MG63 (cell line): ENCODE measurements at places on chromosomes 3 and 15. TPM values are rescaled to one million over a fixed set of nuclear protein-coding genes. Genes with fewer than 3 reads are reported as not detected.
A peak's percentile ranks its signal among the peaks of the same experiment; 100 is the strongest.

DNA sequence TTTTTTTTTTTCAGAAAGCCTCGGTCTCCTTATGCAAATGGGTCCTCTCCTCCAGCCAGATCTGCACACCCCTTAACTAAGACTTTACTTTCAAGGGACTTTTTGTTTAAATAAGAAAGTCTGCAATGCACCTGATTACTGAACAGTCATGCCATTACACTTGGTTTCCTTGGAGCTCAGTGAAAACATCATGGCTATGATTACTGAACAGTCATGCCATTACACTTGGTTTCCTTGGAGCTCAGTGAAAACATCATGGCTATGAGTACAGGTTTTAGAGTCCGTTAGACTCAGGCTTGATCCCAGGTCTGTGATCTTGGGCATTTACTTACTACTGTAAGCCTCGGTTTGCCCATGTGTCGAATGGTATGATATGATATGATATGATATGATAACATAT, 10.1 kb downstream of the ENTPD3 start:
- no peak for DNase-seq

DNA sequence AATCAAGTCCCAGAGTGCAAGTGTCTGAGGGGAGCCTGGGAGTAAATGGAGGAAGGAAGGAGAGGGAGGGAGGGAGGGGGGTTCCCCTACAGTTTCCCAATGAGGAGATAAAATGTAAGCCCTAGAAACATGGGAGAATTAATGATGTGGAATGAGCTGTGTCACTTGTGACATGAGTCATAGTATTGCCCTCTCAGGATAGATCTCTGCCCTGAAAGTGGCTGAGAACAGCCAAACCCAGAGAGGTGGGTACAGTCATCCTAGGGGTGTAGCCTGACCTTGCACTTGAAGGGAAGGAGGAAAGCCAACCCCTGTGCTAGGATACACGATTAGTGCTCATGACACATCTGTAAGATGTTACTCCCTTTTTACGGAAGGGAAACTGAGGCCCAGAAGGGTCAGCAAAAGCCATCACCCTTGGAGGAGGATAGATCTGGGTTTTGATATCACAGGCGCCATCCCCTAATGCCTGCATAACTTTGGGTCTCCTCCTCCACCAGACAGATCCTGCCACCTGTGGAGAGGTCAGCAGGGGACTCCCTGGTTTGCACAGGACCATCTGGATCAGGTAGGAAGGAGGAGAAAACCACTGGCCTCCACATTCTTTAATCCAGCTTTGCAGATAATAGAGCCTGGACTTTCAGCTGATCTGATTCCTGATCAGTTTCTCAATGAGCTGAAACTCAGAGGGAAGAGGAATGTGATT, 23.1 kb upstream of the USP3 start:
- peak; percentile 31 for DNase-seq

GRCh38 chr3:155972885-155973584, 102.6 kb downstream of the GMPS start:
- no peak for DNase-seq

DNA sequence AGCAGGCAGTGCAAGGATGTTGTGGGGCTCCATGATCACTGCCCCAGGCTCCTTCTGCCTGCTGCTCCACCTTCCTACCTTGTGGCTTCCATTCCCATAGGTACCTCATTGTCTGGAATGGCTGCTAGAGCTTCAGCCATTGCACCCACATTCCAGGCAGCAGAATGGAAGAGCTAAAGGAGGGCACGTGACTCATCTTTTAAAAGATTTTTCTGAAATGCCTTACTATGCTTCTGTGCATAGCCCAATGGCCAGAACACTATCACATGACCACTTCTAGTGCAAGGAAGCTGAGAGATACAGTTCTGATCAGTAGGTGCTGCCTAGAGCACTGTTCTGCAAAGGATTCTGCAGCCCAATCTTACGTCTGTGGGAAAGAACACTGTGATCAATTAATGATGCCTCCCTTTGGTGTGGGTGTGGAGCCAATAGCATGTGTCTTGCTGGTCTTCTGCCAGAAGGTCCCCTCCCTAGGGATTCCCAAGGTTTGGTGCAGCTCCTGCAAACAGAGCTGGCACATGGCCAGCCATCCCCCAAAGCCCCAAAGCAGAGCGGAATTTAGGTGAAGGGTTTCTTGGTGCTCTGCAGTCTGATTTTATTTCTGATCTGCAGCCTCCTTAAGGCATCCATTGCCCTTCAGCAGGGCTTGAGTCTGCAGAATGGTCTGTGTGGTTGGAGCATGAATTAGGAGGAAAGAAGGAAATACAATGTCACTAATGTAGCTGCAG, 34.4 kb downstream of the SPSB4 start:
- DNase-seq, result no peak

GRCh38 chr3:10187290-10187876, 22.7 kb downstream of the IRAK2 start:
- DNase-seq, result no peak

GRCh38 chr3:171458071-171458863, 1.9 kb downstream of the TNIK start:
- DNase-seq, result no peak

DNA sequence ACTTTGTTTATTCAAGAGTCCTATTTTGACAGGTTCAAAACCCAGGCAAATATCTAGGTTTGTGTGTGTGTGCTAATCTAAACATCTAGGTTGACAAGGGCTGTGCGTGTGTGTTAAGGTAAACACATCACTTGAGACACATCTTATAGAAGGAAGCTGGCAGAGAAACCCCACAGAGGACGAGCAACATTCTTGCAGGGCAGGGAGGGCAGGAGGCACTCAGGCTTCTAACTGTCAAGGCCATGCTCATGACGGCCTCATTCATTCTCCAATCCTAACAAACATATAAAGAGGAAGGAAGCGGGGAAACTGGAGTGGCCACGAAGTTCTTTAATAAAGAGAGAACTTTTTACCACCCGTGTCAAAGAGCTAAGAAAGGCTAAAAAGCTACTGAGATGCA, 43.4 kb downstream of the SLCO2A1 start:
- no peak for DNase-seq

DNA sequence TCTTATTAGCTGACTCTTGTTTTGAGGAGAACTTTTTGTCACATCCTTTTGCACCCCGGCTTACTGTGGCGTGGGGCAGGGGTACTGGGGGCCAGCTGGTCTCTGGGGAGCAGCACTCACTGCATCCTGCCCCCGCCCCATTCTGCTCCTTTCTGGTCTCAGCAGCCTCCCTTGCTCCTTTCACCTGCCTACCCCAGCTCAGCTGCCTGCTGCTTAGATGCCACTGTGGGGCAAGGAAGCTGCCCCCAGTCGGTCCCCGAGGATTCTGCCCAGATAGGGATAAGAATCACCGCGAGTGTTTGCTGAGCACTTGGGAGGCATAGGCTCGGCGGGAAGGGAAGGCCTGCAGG, 32.0 kb downstream of the APBA2 start:
- no peak for DNase-seq

- no peak for DNase-seq
These were observed 239.2 kb upstream of the UMPS start for GRCh38 chr3:124491098-124491497.

DNA sequence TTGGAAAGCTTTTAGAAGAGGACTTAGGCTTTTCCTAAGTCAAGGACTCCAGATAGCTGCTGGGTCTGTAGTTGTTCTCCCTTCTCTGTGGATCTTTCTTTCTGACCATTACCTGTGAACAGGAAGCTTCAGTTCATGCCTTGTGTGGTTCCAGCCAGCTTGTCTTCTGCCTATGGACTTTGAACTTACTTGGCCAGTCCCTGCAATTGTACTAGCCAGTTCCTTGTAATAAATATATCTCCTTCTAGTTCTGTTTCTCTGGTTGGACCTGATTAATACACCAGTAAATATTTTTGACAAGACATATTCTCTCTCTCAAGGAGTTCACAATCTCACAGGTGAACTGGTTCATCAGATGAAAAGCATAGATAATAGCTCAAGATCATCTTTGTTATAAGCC, 341.3 kb upstream of the DPPA4 start:
- DNase-seq, result no peak

- DNase-seq, result no peak
These were observed 46.5 kb downstream of the CDC25A start for GRCh38 chr3:48141604-48142137.

- no peak for DNase-seq
These were observed 503.9 kb downstream of the MAGI1 start for GRCh38 chr3:65534805-65535204.

DNA sequence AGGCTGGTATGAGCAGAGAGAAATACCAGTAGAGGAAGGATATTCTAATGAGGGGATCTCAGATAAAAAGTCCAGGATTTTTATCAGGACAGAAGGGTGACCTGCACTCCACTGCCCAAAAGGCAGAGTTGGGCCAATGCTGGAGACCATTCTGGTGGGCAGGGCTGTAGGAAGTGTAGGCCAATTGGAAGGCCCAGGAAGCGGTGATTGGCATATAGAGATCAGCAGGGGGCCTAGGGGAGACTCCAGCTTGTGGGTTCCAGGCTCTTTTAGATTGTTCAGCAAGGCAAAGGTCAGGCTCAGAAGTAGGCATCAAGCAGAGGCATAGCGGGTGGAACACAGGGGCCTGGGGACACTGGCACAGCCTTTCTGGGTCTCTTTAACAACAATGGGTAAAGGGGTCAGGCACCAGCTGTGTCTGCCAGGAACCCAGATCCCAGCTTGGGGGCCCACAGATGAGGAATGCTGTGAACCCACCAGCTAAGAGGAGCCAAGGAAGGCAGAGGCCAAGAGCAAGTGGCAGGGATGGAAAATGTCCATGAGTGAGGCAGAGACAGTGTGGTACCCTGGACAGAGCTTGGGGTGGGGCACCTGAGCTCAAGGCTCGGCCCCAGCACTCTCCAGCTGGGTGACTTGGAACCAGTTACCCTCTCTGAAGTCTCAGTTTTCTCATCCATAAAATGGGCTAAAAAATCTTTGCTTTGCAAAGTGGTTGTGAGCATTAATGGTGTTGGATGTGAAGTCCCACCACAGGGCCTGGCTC, 27.0 kb upstream of the RASGRF1 start:
- no peak for DNase-seq

ZNF774 gene
- 0.07 TPM in 1 of 2 replicates, not detected in the other for total RNA-seq

SERPINI2 gene
- not detected in 2 replicates for total RNA-seq

TRPM1 gene
- total RNA-seq, result not detected in 2 replicates

SMCO1 gene
- total RNA-seq, result not detected in 2 replicates

GOLGA8O gene
- not detected in 2 replicates for total RNA-seq

AP3B2 gene
- total RNA-seq, result 0.03 TPM in 1 of 2 replicates, not detected in the other
